ENCODE measurements at places on chromosomes 1 and 21.

- peak; percentile 75 for DNase-seq
These were observed 2.7 kb upstream of the PSMD4 start for GRCh38 chr1:151251656-151252470.

- DNase-seq, result no peak
These were observed 23.8 kb downstream of the ZMPSTE24 start for GRCh38 chr1:40281853-40282252.

- peak; percentile 30 for DNase-seq
These were observed 6.9 kb downstream of the TNFRSF1B start for GRCh38 chr1:12173631-12174121.

DNA sequence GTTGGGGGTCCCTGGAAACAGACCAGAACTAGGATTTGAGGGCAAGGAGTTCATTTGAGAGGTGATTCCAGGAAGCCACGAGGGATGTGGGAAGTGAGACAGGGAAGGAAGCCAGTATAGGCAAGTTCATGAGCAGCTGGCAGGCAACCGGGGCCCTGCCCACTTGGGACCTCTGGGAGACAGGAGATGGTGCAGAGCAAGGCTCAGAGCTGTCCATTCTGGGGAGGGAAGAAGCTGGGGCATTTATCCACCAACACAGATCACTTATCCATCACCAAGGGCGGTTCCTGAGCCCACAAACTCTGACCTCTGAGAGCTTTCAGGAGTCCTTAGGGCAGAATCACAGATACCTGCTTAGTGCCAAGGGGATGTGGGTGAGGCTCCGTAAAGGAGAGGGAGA, 16.8 kb downstream of the EDN2 start:
- no peak for DNase-seq

GRCh38 chr1:72847651-72848050, 565.3 kb upstream of the NEGR1 start:
- no peak for DNase-seq

GRCh38 chr1:58397187-58397820, 149.2 kb downstream of the OMA1 start:
- peak; percentile 94 for DNase-seq

DNA sequence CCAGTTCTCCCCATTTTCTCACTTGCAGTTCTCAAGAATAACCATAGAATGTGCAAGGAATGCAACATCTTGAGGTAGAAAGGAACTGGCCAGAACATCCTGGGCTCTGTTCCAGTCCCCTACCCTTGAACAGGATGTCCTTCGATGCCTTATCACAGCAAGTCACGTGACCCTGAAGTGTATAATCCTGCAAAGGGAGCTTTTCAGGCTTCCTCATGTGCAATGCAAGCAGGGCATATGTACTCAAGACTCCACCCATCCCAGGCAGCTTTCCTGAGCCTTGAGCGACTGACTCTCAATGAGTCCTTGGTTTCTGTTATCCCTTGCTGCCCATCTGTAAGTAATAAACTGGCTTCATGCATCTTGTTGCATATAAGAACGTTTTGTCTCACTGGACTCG, 311.0 kb downstream of the MRPL39 start:
- DNase-seq, result no peak

DNA sequence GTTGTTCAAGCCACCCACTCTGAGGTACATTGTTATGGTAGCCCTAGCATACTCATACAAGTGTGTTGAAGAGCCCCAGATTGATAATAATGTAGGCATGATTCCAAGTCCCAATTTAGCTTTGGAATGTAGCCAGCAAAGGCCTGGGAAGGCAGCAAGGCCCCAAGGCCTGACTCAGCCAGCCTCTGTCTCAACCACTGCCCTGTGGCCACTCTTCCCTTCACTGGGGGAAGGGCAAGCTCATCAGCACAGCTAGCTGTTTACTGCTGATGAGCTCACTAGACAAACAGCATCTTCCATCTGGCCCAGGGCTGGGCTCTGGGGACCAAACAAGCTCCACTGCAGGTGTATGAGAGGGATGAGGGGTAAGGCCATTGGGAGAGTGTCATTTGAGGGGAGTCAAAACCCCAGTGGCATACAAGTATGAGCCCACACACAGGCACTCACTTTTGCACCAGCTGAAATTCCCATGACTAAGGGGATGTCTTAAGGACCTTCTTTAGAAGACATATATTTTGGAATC, 2.2 kb upstream of the IRF6 start:
- DNase-seq, result peak; percentile 94

GRCh38 chr1:2152954-2153353, 41.6 kb downstream of the FAAP20 start:
- DNase-seq, result no peak

DNA sequence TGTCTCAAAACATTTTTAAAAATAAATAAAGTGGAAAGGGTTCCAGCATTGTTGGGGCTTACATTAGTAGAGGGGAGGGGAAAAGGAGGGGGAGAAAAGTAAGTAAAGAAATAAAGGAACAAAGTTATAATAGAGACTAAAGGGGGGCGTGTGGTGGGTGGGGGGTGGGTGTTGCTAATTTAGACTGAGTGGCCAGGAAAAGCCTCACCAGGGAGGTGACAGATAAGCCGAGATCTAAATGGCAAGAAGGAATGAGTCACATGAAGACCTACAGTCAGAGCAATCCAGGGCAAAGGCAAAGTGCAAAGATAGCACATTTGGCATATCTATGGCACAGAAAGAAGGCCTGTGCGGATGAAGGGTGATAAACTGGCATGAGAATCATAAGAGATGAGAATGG, 7.5 kb downstream of the MPL start:
- DNase-seq, result no peak

GRCh38 chr1:24107462-24108138, 4.3 kb downstream of the MYOM3 start:
- DNase-seq, result peak; percentile 51

DNA sequence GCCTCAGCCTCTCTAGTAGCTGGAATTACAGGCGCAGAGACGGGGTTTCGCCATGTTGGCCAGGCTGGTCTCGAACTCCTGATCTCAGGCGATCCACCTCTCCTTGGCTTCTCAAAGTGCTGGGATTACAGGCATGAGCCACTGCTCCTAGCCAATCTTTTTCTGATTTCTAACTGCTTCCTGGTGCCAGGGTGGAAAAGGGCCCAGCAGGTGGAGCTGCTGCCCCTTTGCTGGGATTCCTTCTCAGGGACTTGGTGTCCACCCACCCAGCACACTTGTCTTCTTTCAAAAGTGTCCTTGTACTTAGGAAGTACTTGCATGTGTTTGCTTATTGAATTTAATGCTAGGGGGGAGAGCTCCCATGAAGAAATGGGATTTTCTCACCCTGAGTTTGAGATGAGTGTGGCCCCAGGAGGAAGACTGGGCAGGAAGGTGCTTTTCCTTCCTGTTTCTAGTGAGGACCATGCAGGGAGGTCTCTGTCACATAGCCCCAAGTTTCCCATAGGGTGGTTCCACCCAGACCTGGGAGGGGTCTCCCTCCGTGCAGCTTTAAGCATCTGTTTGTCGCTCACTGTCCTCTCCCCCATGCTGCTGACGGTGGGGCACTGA, 14.2 kb downstream of the UTP11 start:
- DNase-seq, result peak; percentile 60

DNA sequence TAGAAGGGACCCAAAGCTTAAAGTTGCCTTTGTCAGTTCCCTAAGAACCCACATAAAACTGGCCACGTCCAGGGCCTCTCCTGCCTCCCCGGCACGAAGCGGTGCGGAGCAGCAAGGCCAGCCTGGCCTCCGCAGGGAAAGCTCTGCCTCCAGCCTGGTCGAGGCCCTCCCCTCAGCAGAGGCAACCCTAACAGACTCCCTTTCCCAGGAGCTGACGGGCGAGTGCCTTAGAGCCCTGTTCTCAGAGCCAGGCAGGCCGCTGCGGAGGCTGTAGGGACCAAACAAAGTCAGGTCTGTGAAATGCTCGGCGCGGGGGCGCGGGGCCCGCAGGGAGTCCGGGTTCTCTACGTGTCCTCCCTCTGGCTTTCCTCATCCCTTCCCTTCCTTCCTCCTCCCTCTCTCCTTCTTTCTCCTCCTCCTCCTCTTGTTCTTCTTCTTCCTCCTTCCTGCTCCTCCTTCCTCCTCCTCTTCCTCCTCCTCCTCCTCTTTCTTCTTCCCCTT, 40.7 kb downstream of the RIPK4 start:
- no peak for DNase-seq

DNA sequence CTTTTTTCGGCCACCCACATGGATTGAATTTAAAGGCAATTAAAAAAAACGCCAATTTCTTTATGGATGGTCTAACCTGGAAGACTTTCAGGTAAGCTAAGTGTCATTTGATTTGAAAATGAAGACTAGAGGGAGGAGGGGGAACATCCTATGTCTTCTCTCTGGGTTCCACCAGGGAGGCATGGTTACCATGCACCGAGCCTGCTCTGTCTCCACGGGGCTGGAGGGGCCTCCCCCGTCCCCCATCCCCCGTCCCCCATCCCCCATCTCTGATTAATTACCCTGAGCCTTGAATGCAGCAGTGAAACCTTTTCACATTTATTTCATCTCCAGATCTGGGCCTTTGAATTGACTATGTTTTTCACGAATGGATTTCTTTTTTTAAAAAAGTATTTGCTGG, 135.1 kb downstream of the TLR5 start:
- DNase-seq, result no peak

DNA sequence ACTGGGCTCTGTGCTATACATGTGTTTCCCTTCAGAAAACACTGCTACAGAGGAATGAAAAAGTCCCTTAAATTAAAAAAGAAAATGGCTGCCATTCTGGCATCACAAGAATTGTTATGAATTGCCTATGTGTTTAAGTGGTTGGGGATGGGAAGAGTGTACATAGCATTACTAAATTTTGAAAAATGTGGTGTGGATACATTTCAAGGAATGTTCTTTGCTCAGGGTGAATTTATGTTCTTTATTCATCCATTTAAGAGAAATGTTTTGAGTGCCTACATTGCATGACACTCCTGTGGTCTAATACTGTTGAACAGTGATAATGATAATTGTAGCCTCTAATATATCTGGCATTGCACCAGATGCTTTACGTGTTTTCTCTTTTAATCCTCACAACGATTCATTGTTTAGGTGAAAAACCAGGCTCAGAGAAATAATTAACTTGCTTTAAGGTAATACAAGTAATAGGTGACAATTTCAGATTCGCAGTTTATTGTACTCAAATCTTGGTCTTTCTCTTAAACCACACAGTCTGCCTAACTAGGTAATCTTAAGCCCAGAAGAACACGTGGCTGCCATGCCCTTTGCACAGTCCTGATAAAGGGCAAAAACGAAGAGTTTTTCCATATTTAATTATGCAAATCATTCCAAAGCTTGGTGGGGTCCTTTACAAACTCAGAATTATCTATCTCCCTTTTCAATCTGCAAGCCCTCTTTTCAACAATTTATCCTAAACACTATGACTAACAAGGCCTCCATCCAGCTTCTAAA, 31.5 kb downstream of the DPT start:
- DNase-seq, result peak; percentile 46

DNA sequence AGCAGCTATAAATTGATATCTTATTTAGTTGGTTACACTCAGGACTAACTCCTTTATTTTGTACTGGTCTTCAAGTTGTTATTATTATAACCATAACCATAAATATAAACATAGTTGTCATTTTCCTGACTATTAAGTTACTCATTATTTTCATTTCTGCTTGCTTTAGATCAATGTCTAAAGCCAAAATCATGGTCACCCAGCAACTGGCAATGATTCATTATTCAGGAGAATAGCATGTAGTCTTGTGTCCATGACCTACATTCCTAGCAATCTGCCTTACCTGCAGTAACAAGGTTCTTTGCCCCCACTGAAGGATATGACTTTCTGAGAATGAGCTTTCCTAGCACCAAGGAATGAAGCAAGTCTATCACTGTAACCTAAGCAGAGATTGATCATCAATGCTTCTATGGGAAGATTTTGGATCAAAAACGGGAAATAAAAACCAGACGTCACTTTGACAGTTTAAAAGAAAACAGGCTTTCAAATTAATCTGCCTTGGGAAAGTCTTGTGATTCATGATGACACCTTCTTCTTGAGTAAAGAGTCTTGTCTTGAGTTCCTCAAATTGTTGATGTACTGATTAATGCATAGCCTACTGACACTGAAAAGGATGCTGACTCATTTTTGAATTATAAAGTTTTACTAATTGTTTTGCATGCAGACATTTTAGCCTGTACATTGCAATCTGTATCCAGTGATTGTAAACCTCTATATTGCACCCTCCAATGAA, 203.3 kb upstream of the IVNS1ABP start:
- DNase-seq, result peak; percentile 73

- DNase-seq, result no peak
These were observed 17.3 kb upstream of the PKNOX1 start for GRCh38 chr21:42956824-42957630.

- DNase-seq, result no peak
These were observed 40.0 kb upstream of the ZNF648 start for GRCh38 chr1:182101415-182102042.

DNA sequence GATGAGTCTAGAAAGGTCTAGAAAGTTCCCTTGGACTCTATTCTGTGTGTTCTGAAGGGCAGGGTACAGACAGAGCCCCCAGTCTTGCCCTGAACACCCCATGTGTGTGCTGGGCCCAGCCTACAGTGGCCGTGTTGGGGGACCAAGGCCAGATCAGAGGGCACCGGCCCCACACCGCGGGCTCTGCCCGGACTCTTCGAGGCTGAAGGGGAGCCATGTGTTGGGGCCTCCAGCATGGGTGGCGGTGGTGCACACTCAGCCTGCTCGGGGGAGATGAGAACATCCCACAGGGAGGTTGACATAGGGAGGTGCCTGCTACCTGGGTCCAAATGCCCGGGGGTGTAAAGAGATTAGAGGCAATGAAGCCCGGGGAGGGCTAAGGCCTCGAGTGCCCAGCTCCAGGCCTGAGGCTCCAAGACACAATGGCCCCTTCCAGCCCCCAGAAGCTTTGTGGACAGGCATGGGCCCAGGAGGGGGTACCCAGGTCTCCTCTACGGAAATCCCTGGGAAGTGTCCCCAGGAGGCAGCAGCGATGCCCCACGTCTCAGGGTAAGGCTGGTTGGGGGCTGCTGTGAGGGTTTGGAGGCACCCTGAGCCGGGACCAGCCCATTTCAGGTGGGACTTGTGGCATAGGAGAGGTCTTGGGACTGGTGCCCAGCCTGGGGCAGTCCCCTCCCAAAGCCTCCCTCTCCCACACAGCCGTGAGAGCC, 12.1 kb downstream of the ARHGEF16 start:
- no peak for DNase-seq

DNA sequence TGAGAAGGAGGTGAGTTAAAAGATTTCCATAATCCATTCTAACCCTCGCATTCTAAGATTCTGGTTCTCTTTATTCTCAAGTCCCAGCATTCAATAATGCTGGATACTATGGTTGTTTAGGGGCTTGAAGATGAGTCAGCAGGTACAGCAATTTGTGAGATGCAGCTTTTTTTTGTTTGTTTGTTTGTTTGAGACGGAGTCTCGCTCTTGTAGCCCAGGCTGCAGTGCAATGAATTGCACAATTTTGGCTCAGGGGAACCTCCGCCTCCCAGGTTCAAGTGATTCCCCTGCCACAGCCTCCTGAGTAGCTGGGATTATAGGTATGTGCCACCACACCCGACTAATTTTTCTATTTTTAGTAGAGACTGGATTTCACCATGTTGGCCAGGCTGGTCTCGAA, 23.3 kb downstream of the EIF4G3 start:
- no peak for DNase-seq

GRCh38 chr1:227396539-227397353, 78.5 kb upstream of the CDC42BPA start:
- no peak for DNase-seq

GRCh38 chr1:3902571-3903091, 2.6 kb upstream of the C1orf174 start:
- peak; percentile 17 for DNase-seq

All from fibroblast of skin of right biceps (primary cell).